ENCODE measurements at places on chromosomes 5 and 9.
A peak's percentile ranks its signal among the peaks of the same experiment; 100 is the strongest.

DNA sequence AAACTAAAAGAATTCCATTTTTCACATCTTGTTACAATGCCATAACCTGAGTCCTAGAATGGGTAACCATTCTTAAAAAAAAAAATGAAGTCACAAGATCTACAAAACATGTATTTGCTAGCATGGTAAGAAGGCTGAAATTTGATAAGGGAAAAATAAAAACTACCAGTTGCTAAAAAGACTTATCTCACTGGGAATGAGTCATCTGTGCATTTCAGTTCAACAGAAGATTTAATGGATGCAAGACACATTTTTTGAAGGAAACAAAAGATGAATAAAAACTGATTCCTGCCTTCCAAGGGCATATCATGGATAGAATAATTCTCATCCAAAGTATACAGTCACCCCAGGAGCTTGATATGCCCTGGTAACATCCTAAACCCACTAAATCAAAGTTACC lies 47.2 kb downstream of the SGTB start:
- DNase-seq = no peak

DNA sequence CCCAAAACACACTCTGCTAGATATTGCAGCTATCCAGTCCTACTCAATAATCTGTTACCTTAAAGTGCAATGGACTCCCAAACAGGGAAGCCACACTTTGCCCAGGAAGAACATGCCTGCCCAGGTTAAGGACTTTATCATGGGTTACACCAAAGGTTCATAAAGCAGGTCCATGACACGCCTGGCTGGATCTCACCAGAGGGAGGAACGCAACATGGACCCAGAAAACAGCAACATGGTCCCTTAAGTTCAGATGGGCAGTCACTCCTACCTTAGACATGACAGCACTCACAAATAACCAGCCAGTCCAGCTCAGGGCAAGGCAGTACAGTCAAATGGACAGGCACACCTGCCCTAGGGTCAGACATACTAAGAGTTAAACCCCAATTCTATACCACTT lies 3.8 kb downstream of the P4HA2 start:
- DNase-seq = no peak

- no peak for DNase-seq
These were observed 162.0 kb upstream of the S1PR3 start for GRCh38 chr9:88829276-88829675.

GRCh38 chr9:4799775-4800174 lies 7.0 kb downstream of the RCL1 start:
- DNase-seq = no peak

GRCh38 chr5:52950686-52951085 lies 38.5 kb upstream of the ITGA2 start:
- no peak for DNase-seq

GRCh38 chr5:158265346-158265745 lies 406.4 kb upstream of the CLINT1 start:
- DNase-seq = no peak

DNA sequence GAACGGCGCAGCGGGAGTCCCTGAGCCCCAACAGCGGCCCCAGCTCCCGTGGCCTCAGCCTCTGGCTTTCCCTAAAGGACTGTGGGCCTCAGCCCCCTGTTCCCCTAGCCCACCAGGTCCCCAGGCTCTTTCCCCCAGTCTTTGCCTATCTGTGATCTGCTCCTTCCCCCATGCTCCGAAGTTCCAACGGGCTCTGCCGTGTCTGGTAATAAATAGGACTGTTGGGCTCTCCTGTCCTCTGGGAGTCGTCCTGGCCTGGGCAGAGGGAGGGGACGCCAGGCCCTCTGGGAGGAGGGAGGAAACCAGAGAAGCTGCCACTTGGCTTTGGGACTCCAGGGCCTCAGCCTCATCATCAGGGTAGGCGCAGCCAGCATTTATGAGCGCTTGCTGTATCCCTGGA lies 28.1 kb downstream of the ADGRD2 start:
- DNase-seq = no peak

- DNase-seq = no peak
These were observed 419.8 kb upstream of the KIF2A start for GRCh38 chr5:61886214-61886613.

- no peak for DNase-seq
These were observed 22.0 kb upstream of the KCNIP1 start for GRCh38 chr5:170481849-170482248.

DNA sequence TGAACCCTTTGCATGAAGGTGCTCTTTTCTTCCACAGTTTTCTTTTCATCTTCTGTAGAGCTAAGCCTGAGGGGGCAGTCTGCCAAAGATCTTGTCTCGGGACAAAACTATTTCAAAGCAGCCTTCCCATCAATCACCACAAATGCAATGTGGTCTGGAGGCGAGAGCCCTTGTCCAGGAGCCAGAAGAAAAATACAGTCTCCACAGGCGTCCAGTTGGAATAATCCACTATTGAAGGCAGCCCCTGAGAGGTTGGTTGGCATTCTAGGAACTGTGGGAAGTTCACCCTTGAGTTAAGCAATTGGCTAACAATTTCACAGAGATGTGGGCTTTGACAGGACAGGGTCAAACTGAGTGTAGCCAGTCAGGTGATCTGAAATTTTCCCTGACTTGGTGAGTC lies 72.0 kb downstream of the SEMA6A start:
- DNase-seq = peak; percentile 5

DNA sequence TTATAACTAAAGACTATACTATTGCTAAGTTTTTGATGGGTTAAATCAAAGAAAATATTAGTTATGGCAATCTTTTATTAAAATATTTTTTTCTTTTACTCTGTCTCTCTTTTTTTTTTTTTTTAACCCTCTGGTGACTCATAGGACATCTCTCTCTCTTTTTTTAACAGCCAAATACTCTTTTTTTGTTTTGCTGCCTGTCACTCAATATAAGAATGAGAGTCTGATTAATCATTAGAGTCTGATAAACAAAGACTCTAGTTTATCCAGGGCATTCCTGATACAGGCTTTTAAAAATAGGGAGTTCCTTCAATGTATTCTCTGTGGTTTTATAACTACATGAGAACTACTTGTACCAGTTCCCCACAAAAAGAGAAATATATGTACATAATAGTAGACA lies 77.3 kb downstream of the SLC38A9 start:
- DNase-seq = no peak

GRCh38 chr5:140570058-140570457 lies 5.4 kb downstream of the SLC35A4 start:
- no peak for DNase-seq

- no peak for DNase-seq
These were observed 6.0 kb downstream of the MRPS2 start for GRCh38 chr9:135506327-135507103.

DNA sequence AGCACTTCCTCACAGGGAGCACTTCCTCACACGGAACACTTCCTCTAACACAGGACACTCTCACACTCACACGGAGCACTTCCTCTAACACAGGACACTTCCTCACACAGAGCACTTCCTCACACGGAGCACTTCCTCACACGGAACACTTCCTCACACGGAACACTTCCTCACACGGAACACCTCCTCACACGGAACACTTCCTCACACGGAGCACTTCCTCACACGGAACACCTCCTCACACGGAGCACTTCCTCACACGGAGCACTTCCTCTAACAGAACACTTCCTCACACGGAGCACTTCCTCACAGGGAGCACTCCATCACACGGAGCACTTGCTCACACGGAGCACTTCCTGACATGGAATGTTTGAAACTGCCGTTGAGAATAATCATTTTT lies 13.4 kb downstream of the POMT1 start:
- no peak for DNase-seq

- DNase-seq = no peak
These were observed 117.9 kb downstream of the INSYN2B start for GRCh38 chr5:169862391-169862811.

- DNase-seq = peak; percentile 14
These were observed 1249.0 kb upstream of the CDH18 start for GRCh38 chr5:21236971-21237427.

GRCh38 chr5:32794086-32794485 lies 83.0 kb downstream of the NPR3 start:
- DNase-seq = no peak

GRCh38 chr9:112162621-112163413 lies 12.3 kb downstream of the SUSD1 start:
- no peak for DNase-seq

GRCh38 chr9:34375901-34376595 lies 650 bp downstream of the MYORG start:
- no peak for DNase-seq

DNA sequence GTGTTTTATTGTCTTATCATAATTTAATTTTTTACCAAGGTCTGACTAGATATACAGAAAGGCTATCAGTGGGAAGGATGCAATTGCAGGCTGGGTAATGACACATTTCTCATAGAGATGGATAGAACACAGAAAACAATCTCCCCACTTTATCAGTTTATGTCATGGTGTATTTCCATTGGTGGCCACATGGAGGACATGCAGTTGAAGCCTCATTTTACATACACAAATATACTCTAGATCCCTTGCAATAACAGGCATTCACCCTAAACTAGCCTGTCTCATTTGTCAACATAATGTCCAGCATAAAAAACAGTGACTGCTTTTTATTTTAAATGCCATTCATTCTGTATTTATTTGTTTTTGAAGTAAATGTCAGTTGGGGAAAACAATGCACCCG lies 526.3 kb downstream of the GABRG2 start:
- no peak for DNase-seq

DNA sequence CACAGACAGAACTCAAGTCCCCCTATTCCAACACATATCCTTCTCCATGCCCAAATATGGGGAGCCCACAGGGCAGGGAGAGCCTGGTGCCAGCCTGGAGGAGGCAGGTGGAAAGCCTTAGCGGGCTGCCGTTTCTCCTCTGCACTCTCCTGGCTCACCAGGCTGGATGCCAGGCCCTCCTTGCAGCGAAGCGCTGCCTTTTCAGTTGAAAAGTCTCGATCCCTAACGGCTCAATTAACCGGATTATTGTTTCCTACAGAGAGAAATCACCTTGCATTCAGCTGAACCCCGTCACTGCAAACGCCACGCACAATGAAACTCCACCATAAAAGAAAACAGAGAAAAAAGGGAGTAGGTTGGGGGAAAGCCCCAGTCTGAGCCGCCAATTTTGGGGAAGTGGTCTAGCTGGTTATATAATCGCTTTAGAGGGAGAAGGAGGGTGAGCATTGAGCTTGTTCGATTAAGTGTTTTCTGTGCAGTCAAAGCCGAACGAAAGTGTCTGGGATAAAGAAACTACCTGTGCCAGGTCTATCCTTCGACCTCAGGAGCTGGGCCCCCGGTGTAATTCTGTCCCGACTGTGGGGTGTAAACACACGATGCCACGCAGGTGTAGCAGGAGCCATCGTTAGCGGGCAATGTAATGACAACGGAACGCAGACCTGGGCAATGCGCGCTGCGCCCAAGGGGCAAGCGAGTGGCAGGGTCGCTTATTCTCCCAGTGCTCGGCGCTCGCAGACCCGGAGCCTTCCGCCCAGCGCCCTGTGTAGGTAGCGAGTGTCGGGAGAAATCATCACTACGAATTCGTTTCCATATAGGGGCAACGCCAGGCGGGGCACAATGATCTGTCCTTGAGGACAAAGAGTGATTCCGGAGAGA lies 3.8 kb downstream of the BARHL1 start:
- DNase-seq = no peak

GRCh38 chr5:15690611-15691010 lies 190.6 kb downstream of the FBXL7 start:
- DNase-seq = no peak

- no peak for DNase-seq
These were observed 84.9 kb downstream of the ZNF608 start for GRCh38 chr5:124661317-124662141.

DNA sequence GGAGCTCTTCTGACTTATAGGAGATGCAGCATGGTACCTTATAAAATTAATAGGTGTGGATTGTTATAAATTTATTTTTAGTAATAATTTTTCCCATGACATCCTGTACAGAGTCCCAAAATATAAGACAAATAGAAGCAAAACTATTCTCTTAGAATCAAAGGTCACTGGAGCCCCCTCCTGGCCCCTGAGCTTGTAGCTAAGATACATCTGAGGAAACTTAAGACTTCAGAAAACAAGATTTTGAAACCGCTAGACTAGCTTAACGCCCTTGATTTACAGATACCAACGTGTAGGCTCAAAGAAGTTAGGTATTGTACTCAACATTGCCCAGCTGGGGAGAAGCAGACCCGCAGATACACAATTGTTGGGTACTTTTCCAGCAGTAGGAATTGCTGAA lies 45.7 kb upstream of the KCNN2 start:
- no peak for DNase-seq

DNA sequence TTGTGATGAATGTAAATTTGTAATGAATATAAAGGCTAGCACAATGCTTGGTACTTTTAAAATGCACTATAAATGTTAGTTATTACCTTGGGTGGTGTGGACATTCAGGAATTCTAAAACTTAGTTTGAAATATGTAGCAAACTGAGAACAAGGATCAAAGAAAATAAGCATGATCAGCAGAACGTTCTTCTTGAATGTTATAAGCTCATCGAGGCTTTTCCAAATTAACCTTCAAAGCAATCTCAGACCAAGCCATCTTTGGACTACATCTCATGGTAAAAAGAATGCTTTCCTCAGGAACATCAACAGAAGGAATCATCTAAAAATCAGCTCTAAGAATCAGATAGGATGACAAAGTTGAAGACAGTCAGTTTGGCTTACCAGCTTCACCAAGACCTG lies 146.3 kb downstream of the SLIT3 start:
- DNase-seq = no peak

DNA sequence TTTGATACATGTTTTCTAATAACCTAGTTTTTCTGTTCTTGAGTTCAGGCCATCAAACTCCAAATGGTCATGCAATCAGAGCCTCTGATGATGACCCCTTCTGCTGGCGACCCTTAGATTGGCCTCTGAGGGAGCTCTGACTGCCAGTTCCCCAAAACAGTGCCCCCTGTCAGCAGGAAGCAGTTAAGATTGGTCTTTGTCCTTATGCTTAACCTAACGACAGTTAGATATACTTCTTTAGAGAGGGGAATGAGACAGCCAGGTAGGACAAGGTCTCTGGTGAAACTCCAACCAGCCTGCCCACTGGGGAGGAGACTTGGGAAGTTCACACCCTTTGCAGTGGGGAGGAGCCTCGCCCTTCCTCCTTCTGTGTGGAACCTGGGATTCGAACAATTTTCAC lies 390.4 kb upstream of the KIF2A start:
- no peak for DNase-seq

- peak; percentile 83 for DNase-seq
These were observed 13.9 kb upstream of the ADAMTSL1 start for GRCh38 chr9:18459962-18460584.

Measured in non-pigmented ciliary epithelial cell (primary cell).